ENCODE measurements at places on chromosomes 1 and 21.
A peak's percentile ranks its signal among the peaks of the same experiment; 100 is the strongest.

DNA sequence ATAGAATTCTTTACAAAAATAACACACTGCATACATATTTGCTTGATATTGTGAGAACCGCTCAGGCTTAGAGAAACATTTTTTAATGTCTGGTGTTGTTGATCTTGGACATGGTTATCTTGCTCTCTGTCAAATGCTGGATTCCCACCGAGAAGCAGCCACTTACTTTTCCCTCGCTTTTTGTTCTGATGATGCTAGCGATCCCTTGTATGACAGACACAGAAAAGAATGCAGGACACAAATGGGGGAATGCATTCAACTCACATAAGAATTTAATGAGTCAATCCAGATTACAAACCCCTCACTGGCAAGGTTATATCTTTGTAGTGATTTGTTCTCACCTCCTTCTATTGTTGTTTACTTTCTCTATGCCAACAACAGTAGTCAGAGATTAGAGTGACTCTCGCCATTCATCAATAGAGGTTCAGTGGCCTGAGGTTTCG is 76.8 kb upstream of the AKT3 start:
- no peak for DNase-seq

- no peak for DNase-seq
Measured at GRCh38 chr1:110230381-110231199, 20.5 kb downstream of the KCNC4 start.

DNA sequence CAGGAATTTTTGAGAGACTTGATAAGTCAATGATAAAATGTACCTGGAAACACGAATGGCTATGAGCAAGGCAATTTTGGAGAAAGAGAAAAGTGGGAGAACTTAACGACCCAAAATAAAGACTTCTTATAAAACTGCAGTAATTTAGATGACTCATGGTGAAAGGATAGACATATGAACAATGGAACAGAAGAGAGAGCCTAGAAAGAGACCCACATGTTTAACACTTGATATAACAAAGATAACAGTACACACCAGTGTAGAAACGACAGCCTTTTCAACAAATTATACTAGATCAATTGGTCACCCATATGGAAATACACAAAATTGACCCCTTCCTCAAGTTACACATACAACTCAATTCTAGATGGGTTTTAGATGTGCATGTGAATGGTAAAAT is 117.5 kb upstream of the GALNT2 start:
- DNase-seq: no peak

GRCh38 chr1:213977486-213977842 is 10.3 kb upstream of the PROX1 start:
- DNase-seq: no peak

DNA sequence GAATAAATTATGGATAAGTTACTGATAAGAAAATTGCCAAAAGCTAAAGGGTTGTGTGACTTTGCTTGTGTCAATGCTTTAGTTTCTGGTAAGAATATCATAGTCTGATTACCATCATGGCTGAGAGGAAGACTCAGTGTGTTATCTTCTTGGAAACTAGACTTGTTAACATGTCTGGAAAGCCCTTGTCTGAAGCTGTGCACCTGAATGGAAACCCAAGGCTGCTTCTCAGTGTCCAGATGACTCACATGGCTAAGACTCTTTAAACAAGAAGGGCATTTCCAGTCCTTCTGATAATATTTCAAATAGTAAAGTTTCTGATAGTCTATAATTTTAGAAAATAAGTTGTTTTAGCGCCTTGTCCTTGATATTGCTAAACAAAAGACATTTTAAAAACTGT is 1092.7 kb downstream of the PLA2G4A start:
- no peak for DNase-seq

DNA sequence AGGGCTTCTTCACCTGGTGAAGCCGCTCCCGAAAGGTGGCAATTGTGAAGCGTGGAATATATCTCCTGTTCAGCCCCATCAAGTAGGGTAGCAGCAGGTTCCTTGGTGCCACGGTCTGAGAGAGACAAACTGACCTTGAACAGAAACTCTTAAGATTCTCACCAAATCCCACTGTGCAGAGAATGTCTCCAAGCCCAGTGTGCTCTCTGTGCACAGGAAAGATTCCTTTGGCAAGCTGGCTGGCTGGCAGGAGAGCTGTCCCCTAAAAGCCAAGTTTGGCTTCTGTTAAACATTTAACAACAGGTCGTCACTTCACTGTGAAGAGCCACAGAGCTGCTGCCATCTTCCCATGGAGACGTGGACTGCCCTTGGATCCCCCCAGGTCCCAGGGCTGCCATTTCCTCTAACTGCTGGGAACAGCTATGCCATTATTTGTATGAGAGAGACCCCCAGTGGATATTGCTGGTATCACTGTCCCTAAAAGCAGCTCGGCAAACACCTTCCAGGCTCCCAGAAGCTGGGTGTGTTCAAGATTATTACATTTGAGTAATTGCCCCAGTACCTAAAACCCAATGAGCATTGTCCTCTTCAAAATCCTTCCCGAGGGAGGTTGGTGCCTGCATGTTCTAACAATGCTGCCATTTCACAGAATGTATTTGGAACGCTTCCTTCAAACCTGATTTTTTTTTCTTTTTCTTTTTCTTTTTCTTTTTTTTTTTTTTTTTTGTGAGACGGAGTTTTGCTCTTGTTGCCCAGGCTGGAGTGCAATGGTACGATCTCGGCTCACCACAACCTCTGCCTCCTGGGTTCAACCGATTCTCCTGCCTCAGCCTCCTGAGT is 71.8 kb downstream of the CD58 start:
- peak; percentile 71 for DNase-seq

GRCh38 chr21:16201718-16202117 is 471.9 kb downstream of the USP25 start:
- DNase-seq: no peak

GRCh38 chr1:71228742-71229365 is 148.0 kb upstream of the ZRANB2 start:
- DNase-seq: no peak

DNA sequence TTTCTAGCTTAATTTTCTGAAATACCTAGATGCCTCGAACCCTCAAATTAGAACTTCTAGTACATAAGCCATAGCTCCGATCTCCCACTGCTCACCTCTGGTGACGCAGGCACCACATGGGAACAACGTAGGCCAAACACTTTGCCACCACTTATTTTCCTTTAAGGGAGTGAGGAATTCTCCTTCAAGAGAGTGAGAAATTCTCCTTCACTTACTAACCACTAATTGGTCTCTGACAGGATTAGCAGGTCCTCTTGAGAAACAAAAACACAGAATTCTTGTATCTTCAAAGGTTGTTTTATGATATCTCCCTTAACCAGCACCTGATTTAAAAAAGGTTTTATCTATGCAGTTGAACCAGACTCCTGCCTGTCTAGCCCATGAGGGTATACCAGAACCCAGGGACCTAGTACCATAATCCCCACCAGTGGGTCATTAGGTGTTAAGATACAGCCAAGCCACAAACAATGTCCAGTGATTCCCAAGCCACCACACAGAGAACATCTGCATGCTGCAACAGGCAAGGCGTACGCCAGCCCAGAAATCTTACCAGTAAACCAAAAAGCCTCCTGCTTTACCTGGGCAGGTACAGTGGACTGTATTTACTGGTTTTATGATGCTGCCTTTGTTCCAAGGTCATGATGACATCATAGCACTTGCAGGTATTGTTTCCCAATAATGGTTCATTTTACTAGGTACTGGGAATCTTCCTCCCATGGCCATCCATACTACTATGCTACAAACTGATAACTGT is 20.3 kb upstream of the CXADR start:
- DNase-seq: no peak

GRCh38 chr1:227127891-227128290 is 187.8 kb downstream of the COQ8A start:
- DNase-seq: no peak

DNA sequence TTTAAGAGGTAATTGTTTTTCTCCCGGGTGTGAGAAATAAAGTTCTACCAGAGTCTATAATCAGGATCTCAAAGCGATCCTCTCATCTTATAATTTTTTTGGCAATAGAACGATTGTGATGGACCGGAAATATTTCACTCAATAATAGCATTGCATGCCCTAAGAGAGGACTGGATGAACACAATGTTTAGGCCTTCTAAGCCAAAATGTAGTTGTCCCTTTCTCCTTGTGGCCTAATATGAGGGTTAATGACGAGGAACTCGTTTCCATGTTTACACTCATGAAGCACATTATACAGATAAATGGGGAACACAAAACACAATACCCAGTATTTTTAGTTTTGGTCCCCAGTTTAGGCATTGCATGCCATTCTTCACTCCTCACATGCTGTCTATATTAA is 5.9 kb downstream of the TBX15 start:
- no peak for DNase-seq

DNA sequence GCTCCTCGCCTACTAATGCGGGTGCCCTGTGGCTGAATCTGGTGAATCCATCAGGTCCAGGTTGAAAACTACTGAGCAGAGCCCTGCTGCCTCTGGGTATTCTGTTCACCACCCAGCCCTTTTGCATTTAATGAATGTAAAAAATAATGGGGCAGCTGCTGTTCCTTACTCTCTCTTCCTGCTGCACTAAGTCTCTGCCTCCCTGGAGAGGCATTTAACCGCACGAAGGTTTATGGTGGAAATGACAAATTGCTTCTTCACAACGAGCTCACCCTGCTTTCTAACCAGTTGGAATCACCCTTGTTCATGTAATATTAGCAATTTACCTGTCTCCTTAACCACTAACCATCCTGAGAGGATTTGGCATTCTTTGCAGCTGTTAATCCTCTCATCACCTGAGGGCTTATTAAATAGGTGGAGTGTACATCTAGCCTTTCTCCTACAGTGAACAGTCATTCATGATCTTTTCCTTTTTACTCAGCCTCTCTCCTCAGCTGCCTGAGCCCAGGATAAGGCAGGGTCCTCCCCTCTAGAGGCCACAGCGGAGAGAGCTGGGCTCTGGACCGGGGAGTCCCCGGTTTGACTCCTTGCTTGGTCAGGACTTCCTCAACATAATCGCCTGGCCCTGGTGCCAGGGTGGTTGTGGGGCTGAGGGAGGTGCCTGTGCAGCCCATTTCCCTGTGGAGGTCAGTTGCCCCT is 97.6 kb downstream of the NOS1AP start:
- no peak for DNase-seq

GRCh38 chr1:234893725-234894630 is 234.7 kb downstream of the TOMM20 start:
- DNase-seq: peak; percentile 78

- DNase-seq: no peak
Measured at GRCh38 chr1:54977533-54978297, 2.7 kb upstream of the TMEM61 start.

GRCh38 chr1:147486876-147487656 is 54.2 kb upstream of the BCL9 start:
- DNase-seq: no peak

DNA sequence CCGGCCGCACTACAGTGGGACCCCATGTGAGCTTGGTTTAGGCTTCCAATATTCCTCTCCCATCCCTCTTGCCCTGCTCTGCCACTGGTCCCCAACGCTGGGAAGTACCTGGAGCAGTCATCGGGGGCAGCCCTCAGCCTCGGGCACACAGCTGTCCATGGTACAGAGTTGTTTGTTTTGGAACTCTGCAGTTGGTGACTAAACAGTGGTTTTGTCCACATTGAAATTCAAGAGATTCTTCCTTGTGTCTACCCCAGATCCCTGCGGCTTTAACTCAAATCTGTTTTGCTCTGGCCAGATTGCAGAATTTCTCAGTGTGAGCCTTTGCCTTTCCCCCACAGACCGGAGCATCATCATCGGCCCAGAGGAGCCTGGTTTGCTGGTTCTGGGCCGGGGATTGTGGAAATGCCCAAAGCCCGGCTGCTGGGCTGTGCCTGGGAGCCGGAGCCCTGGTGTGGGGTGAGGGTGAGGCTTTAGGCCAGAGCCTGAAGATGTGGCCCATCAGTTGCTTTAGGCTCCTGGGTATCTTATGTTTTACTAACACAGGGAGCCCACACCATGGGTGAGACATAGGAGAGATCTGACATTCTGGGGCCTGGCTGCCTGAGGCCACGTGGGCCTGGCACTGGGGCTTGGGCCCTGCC is 93.2 kb downstream of the ARHGEF10L start:
- no peak for DNase-seq

- no peak for DNase-seq
Measured at GRCh38 chr1:114756009-114756892, 1.5 kb downstream of the CSDE1 start.

GRCh38 chr1:164719676-164720439 is 160.9 kb downstream of the PBX1 start:
- DNase-seq: no peak

GRCh38 chr1:175390081-175390481 is 197.5 kb upstream of the KIAA0040 start:
- no peak for DNase-seq

GRCh38 chr1:113322439-113322838 is 67.9 kb upstream of the MAGI3 start:
- DNase-seq: no peak

GRCh38 chr1:90716243-90716551 is 905 bp downstream of the BARHL2 start:
- DNase-seq: no peak

GRCh38 chr1:54248966-54249365 is 49.0 kb downstream of the MRPL37 start:
- DNase-seq: no peak

DNA sequence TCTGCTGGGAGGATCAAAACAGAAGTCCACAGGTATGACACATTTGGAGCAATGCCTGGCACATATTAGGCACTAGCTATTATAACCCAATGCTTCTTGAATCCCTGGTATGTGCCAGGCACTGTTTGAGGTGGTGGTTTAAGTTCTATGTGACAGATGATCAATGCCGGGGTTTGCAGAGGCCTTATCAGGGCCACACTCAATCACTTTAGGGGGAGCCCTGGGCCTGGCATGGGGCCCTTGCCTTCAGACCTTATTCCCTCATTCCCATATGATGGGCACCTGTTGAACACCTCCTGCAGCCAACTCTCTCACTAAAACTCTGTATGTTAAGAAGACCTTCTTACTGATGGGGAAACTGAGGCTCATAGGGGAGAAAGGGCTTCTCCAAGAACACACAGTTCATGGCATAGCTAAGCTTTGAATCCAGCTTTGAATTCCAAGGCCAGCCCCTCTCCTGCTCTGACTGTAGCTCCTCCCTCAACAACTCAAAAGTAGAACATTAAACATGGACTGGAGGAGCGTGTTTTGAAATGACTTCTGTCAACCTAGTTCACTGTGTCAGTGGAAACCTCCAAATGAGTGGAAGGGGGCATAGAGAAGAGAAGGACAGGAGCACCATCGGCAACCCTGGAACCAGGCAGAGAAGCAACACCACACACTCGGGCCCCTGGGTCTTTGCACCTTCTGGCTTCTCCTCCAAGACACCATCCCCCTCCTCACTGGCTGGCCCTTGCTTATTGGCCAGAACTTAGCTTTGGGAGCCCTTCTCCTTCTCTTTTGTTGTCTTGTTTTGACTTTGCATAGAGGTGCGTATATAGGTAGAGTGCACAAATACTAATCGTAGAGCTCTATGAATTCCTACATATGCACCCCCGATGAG is 6.6 kb upstream of the IFFO2 start:
- DNase-seq: no peak

GRCh38 chr21:33391656-33392055 is 11.6 kb upstream of the IFNGR2 start:
- no peak for DNase-seq

Measured in stimulated activated effector memory CD8-positive, alpha-beta T cell treated with anti-CD3 and anti-CD28 coated beads, Interleukin-12 subunit alpha, Interleukin-12 subunit beta, amount 100 ng/mL, for 72 hours (primary cell).